Fibroblast of lung (primary cell): ENCODE measurements at places on chromosomes 7 and 10. TPM values are rescaled to one million over a fixed set of nuclear protein-coding genes. Genes with fewer than 3 reads are reported as not detected.
A peak's percentile ranks its signal among the peaks of the same experiment; 100 is the strongest.

Gene ASB10
- not detected in 2 replicates for total RNA-seq

Gene GNG11
- total RNA-seq: 9.0 and 27.2 TPM in 2 replicates

Gene HOXA6
- total RNA-seq: 3.6 and 4.4 TPM in 2 replicates

Gene UCMA
- not detected in 2 replicates for total RNA-seq

Gene INHBA
- 4.1 and 15.0 TPM in 2 replicates for total RNA-seq

Gene NKX1-2
- not detected in 2 replicates for total RNA-seq

Gene IKZF1
- total RNA-seq: under 0.01 TPM in 1 of 2 replicates, not detected in the other

Gene ZCWPW1
- 2.8 and 4.1 TPM in 2 replicates for total RNA-seq

Gene FBXL13
- 0.66 and 1.0 TPM in 2 replicates for total RNA-seq

Gene KAZALD1
- total RNA-seq: 14.4 and 19.8 TPM in 2 replicates

Gene MMD2
- not detected in 2 replicates for total RNA-seq

DNA sequence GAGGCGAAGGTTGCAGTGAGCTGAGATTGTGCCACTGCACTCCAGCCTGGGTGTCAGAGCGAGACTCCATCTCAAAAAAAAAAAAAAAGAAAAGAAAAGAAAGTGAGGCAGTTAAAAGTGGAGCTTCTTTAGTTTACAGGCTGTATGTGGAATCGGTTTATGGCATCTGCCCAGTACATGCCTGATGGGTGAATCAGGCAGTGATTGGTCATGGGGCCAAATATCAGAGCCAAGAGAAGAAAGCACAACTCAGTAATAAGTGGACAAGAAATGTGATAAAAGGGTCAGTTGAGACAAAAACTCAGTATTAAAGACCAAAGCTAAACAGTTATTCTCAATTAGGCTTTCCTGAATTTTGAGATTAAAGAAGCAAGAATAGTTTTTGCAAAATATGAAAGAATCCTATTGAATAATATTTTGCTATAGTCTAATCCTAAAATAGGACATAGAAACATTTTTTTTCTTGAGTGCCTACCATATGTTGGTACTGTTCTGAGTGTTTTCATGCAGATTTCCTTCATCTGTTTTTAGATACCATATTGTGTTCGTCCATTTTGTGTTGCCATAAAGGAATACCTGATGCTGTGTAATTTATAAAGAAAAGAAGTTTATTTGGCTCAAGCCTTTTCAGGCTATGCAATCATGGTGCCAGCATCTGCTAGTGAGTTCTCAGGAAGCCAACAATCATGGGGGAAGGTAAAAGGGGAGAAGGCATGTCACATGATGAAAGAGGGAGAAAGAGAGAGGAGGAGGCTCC is 14.4 kb downstream of the CDC14C start:
- peak; percentile 88 for DNase-seq

GRCh38 chr10:73819513-73820093 is 8.2 kb upstream of the NDST2 start:
- no peak for DNase-seq

GRCh38 chr7:2248984-2249694 is 7.1 kb downstream of the NUDT1 start:
- DNase-seq: peak; percentile 96

DNA sequence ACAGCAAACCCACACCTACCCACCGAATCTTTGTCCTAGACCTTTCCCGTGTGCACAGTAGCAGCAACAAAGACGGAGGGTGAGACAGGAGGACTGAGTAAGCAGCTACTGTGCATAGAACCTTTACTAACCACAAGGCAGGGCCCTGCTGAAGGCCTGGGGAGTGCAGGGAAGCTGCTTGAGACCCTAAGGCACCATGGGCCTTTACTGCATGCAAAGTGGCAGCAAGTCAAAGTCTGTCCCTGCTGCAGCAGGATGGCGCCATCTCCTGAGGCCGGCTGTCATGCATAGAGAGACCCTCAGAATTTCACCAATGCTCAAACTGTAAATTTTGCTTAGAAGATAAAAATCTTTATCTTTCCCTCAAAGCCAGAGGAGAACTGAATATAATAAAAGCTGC is 610.5 kb downstream of the ACTR3B start:
- DNase-seq: no peak

DNA sequence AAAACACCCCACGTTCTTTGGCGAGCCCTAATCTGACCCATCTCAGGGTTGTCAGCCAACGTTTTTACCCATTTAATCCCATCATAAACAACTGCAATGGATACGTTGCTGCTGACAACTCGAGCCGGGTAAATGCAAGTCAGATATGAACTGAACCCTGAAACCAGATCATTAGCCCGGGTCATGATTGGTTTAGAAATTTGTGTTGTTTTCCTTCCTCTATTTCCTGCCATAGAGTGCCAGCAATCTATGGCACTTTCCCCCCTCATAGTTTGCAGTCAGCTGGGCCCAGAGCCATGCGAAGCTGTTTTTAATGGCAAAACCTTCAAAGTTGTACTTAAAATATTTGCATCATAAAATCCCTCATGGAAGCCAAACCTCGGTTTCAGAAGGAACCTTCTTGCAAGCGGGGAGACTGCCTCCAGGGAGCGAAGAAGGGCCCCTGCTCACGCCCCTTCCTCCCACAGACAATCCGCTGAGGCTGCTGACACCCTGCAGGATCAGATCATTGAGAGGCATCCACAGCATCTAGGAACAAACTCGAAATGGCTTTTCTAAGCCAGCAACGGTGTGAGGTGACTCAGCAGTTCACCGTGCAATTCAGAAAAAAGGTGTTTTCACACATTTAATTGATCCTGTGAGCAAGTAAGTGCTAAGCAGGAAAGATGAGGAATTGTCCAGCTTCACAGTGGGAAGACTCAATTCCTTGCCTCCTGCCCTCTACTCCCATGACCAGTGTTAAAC is 710.1 kb downstream of the PARD3 start:
- peak; percentile 45 for DNase-seq

- peak; percentile 48 for DNase-seq
Observed at GRCh38 chr10:3192856-3193635, 20.5 kb upstream of the PITRM1 start.

DNA sequence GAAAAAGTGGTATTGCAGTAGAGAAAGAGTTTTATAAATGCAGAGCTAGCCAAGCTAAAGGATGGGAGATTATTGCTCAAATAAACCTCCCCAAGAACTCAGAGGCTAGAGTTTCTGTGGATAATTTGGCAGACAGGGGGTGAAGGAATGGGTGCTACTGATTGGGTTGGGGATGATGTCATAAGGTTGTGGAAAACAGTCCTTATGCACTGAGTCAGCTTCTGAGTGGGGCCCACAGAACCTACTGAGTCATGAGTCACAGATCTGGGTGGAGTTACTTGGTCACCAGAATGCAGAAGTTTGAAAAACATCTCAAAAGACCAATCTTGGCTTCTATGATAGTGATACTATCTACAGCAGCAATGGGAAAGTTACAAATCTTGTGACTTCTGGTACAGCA is 1146.7 kb downstream of the TYW1 start:
- no peak for DNase-seq

- no peak for DNase-seq
Observed at GRCh38 chr10:62666275-62666674, 138.2 kb upstream of the ADO start.

DNA sequence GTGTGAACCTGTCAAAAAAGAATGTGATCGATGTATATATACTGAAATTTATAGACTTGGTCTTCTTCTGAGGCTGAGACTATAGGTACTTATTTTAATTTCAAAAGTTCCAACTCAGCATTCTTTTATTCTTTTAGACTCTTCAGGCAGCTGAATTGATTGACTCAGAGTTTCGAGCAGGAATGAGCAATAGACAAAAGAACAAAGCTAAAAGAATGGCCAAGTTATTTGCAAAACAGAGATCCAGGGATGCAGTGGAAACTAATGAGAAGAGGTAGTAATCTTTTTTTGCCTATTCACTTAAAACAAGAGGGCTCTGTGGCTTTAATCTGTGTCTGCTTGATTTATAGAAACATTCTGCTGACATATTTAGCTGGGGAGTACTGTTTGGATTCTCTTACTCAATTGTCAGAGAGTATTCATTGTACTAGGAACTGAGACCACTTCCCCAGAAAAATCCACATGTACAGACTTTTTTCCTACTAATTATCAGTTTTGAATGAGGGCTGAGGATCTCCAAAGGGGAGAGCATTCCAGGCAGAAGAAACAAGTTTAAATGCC is 30.1 kb downstream of the BTAF1 start:
- no peak for DNase-seq

DNA sequence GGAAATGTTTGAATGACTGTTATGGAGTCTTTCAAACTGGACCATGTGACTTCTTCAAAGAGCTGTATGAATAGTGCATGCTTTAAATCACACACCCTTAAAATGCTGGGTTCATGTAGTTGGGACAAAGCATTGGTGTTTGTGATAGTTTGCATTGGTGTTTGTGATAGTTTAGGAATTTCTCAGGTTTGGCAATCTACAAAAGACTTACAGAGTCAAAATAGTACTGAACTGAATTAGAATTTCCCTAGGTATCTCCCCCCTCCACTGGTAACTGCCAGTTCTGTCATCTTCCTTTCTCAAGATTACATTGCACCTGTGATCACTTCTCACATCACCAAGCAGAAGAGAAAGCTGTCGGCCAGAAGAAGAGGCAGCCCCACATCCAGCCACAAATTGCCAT is 261.1 kb downstream of the GATA3 start:
- no peak for DNase-seq

GRCh38 chr10:3797750-3798149 is 12.7 kb upstream of the KLF6 start:
- no peak for DNase-seq

DNA sequence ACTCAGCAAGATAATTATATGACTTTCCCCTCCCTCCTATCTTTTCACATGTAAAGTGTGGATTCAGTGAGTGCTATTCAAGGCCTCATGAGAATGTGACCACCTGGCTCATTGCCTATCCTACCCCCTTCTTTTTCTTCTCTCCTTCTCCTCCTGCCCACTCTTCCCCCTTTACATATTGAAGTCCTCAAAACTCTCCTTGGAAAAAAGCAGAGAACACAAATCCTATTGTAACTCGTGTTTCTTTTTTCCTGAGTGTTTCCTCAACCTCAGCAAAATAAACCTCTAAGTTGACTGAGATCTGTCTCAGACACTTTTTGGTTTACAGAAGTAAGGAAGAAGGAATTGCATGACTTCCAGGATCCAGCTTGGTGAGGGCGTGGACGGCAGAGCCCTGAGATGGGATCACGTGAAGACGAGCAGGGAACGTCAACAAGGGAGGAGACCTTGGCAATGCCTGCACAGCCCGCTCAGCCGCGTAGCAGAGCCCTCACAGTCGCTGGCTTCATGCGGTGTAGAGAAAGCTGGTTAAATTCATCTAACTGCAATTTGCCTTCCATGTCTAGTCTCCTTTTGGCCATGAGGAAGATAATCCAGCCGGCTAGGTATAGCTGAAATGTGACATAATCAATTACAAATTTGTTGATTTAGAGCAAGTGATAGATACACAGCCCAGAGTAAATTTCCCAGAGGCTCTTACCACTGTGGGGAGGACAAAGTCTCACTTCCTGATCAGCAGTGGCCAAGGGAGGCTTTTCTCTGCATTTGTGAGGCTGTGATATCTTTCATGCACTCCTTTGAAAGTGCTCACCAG is 75.7 kb downstream of the LYZL2 start:
- DNase-seq: peak; percentile 70

- DNase-seq: peak; percentile 77
Observed at GRCh38 chr7:69283421-69283820, 314.9 kb upstream of the AUTS2 start.

DNA sequence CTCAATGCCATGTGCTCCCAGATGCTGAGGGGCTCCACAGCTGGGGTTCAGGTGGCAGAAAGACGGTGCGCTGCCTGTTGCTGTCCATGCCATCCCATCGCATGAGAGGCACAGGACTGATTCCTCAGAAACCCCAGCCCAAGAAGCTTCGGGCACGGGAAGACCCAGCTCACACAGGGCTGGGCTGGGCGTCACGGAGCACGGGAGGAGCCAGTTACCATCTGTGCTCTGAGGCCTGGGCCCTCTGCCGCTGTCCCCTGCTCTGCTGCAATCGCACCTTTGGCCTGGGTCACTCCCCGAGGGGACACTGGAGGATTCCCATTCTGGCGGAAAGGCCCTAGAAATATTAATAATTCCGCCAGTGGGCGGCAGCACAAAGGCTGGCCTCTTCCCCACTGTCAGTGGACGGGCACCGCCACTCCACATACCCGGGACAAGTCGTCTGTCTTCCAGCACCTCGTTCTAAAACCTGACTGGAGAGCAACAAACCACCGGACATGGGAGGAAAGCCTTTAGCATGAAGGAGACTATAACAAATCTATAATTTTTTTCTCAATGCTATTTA is 92.1 kb downstream of the PIP4K2A start:
- DNase-seq: no peak

DNA sequence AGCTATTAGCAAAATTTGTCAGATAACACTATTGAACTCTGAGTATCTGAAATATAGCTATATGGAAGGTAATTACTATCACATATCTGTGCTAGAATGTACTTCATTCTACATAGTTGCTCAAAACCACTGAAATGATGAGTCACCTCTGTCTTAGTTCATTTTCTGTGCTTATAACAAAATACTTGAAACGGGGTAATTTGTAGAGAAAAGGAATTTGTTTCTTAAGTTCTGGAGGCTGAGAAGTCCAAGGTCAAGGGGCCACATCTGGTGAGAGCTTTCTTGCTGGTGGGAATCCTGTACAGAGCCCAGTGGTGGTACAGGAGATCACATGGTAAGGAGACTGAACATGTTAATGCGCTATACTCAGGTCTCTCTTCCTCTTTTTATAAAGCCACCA is 41.9 kb upstream of the TNKS2 start:
- peak; percentile 88 for DNase-seq

DNA sequence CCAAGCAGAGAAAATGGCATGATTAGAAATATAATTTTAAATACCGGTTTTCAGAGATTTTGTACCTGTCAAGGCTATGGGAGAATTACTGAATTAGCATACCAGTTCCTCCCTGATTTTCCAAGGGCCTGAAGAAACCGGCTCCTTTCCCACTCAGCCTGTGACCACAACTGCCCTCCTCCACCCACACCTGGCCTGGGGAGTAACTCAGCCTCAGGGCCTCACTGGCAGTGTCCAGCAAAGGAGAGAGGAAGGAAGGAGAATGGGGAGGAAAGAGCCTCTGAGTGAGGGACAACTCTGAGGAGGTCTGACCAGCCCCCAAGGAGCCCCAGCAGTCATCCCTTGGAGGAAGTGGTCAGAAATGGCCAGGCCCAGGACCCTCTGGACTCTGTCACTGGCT is 98.0 kb upstream of the LYZL2 start:
- no peak for DNase-seq

DNA sequence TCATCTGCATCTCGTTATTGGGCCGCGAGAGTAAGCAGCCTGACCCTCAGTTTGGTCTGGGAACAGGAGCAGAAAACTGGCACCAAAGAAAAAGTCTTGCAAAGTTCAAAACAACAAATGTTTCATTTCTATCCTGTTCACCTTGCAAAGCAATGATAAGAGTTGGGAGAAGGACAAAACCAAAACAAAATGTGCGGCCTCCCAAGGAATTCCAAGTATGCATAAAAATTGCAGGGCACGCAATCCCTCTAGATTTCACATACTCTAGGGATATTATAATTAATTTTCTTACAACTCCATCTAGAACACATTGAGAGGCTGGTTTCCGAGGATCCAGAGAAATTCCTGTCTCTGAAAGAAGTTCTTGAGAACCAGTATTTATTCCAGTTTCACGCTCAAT is 20.1 kb downstream of the CHUK start:
- DNase-seq: no peak

- DNase-seq: peak; percentile 20
Observed at GRCh38 chr10:122786269-122786668, 59.4 kb downstream of the CUZD1 start.

- no peak for DNase-seq
Observed at GRCh38 chr10:124469956-124470484, 8.4 kb downstream of the LHPP start.

- DNase-seq: no peak
Observed at GRCh38 chr10:1174022-1174421, 117.8 kb downstream of the WDR37 start.

- DNase-seq: no peak
Observed at GRCh38 chr10:124000792-124001201, 92.6 kb downstream of the CHST15 start.
